ENCODE measurements at places on chromosomes 1 and 21.

DNA sequence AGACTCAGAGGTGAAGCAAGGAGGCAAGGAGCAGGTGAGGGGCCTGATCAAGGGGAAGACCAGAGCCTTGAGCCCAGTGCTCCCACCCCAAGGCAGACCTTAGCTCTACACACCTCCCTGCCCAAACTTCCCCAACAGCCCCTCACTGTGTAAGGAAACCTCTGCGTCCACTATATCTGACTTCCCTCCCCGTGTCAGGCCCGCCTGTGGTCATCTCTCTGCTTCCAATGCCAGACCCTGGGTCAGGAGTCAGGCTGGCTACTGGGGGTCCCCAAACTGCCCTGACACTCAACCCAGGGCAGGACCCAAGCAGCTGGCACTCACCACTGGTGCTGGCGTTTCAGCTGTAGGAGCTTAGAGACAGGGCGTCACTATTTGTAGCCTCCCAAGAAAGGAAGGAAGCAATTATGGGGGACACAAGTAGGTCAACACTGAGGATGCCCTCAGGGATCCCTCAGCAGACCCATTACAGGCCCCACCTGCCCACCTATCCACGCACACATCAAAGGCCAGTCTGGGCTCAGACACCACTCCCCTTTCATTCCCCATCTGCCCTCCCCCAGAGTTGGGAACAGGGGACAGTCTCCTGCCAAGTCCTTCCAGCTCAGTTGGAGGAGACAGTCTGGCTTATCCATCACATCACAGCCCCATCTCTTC lies 811 bp upstream of the S100A3 start:
- no peak for DNase-seq

DNA sequence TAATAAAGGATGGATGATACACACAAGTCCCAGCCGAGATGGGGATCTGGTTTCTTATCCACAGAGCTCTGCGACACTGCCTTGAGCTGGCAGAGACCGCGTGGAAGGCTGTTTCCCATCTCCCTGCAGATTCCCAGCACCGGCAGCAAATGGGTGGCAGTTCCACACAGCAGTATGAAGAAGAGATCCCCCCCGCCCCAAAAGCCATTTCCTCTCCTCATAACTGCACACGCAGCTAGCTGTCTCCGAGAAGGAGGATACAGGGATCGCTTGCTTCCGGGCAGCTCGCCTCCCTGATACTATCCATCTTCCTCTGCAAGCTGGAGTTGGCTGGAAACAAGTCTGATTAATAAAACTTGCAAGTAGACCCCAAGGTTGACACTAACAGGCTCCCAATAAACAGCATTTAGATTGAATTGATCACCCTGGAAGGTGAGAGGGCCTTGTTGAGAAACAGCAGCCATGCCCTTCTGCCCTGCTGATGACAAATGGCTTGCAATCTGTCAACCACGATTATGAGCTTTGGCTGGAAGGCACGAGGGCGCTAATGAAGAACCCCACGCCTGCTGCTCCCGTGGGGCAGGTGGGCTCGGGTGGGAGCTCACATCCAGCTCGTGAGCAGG lies 642.3 kb downstream of the AJAP1 start:
- DNase-seq, result no peak

GRCh38 chr1:2229911-2230731 lies 2.0 kb downstream of the SKI start:
- no peak for DNase-seq

GRCh38 chr1:91706140-91706957 lies 179.6 kb downstream of the TGFBR3 start:
- DNase-seq, result no peak

DNA sequence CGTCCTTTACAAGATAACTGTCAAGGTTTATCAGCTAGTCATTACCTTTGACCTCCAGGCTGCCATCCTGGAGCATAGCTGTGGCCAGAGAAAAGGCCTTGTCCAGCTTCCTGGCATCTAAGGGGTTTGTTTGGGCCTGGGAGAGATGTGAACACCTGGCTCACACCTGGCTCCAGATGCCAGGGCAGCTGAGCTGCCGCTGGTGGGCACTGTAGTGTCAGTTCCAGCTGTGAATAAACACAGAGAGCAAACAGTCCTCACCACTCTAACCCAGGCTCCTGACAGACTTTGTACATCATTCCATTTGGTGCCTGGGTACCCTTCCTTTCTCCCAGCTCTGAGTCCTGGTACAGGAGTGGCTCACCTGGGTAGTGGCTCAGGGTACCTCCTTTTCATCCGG lies 14.3 kb upstream of the KCNA10 start:
- no peak for DNase-seq

GRCh38 chr1:61013189-61013945 lies 69.0 kb upstream of the NFIA start:
- no peak for DNase-seq

GRCh38 chr1:116375148-116375886 lies 2.3 kb downstream of the ATP1A1 start:
- DNase-seq, result no peak

GRCh38 chr1:46205141-46205540 lies 2.0 kb downstream of the LURAP1 start:
- DNase-seq, result no peak

- DNase-seq, result no peak
Observed at GRCh38 chr1:12540580-12541273, 77.3 kb downstream of the DHRS3 start.

- DNase-seq, result no peak
Observed at GRCh38 chr1:104073463-104073902, 323.8 kb downstream of the AMY1C start.

GRCh38 chr1:212507369-212507768 lies 74.6 kb downstream of the NENF start:
- DNase-seq, result no peak

DNA sequence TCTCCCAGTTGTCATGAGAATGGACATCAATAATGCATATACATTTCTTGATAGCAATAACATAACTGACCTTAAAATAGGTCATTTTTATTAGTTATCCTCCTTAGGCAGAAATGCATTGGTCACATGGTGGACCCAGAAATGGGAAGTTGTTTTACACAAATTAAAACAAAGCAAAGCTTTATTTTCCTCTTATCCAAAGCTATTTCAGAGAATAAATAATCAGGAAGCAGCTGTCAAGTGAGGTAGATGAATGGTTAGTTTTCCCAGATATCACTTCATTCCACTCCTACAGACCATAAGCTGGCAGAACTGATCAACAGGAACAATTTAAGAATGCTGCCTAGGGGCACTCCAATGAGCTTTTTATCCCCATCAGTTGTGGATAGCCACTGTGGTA lies 16.0 kb upstream of the OLIG1 start:
- DNase-seq, result no peak

DNA sequence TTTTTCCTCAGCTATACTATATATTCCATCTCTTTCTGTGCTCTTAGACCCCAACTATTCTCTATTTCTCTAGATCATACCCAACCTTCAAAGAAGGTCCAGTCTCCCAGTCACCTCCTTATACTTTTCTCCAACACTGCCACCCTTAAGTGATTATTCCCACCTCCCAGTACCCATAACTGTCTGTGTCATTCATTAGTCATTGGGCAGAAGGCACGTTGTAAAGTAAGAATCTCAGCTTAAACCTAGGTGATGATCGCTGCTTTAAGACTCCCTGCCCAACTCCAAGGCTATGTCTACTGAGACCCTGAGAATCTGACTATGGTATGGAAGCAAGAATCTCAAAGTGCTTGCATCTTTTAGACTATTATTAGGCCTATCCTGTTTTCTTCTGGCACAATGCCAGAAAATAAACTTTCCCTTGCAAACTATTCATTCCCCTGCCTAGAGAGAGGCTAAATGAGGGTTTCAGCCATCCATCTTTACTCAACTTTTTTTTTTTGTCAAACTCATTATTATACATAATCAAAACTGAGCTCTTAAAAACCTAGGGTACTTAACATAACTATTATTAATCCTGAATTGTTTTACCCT lies 174.3 kb upstream of the DPT start:
- DNase-seq, result no peak

- DNase-seq, result no peak
Observed at GRCh38 chr21:42148097-42148496, 70.8 kb upstream of the ABCG1 start.

Measured in fibroblast of skin of right quadriceps (primary cell).